ENCODE measurements at places on chromosomes 11 and 22.

DNA sequence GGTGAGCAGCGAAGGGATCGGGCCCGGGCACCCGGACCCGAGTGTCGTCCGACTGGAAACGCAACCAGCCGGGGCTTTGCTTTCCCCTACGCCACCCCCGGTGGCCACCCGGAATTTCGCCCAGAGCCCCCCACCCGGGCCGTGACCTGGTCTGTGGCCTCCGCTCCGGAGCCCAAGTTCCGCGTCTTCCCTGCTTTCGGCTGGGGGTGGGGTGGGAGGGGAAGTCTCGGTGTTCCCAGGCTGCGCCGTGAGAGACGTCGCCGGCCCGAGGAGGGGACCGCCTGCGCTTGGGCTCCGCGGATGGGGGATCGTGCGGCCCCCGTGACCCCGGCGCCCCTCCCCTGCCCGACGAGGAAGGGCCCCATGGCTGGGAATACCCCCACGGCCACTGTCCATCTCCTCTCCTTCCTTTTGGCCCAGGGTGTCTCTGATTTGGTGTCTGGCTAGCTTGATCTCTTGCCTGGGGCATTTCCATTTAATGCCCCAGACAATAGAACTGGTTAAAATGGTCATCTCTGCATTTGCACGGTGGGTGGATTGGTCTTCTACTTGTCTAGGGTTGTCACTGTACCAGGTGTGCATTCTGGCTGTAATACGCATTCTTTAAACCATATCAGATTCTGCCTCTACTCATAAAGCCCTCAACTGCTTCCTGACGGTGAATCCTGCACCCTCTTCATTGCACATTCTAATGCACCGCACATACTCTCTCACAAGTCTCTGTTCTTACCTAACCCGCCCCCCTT is 789 bp downstream of the SIK2 start:
- DNase-seq = peak; percentile 50

- no peak for DNase-seq
These were observed 51.3 kb downstream of the CACNA1I start for GRCh38 chr22:39621826-39622225.

GRCh38 chr11:65639623-65640482 is 2.0 kb downstream of the SIPA1 start:
- no peak for DNase-seq

- DNase-seq = no peak
These were observed 28.1 kb upstream of the P2RY2 start for GRCh38 chr11:73189723-73190556.

GRCh38 chr22:22882033-22882717 is 5.4 kb upstream of the IGLL5 start:
- DNase-seq = peak; percentile 19

DNA sequence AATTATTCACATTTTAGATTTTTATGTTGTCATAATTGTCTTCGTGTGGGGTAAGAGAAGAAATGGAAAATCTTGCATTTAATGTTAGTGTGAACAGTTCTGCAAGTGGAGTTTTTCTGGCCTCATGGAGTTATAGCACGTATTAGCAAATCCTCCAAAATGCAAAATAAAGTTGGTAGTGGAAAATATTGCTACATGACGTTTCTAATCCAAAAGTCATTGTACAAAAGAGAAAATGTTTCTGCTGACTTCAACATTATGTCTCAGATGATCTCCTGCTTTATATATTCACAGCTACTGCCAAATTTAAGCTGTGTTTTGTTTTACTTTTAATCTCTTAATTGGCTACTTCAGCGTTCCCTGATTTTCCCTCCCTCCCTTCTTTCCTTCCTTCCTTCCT is 1804.0 kb upstream of the RAG2 start:
- no peak for DNase-seq
